ENCODE measurements at places on chromosomes 16 and 17.
A peak's percentile ranks its signal among the peaks of the same experiment; 100 is the strongest.

GRCh38 chr17:10727192-10727591 is 2.6 kb downstream of the TMEM220 start:
- DNase-seq = no peak

DNA sequence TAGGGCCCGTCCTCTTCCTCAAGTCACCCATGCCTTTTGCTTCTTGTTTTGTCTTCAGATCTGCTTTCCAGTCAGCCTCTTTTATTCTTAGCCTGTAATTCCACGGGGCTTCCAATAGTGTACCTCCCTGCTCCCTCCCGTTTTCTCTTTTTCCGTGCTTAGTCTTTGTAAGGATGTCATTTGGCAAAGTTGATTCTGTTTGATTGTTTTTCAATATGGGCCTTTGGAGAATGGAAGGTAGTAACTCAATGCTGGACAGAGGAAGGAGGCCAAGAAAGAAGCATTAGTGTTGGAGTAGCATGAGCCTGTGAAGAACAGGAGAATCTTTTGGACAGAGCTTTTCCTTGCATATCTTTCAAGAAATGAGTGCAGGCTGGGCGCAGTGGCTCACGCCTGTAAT is 6.5 kb downstream of the WWP2 start:
- no peak for DNase-seq

DNA sequence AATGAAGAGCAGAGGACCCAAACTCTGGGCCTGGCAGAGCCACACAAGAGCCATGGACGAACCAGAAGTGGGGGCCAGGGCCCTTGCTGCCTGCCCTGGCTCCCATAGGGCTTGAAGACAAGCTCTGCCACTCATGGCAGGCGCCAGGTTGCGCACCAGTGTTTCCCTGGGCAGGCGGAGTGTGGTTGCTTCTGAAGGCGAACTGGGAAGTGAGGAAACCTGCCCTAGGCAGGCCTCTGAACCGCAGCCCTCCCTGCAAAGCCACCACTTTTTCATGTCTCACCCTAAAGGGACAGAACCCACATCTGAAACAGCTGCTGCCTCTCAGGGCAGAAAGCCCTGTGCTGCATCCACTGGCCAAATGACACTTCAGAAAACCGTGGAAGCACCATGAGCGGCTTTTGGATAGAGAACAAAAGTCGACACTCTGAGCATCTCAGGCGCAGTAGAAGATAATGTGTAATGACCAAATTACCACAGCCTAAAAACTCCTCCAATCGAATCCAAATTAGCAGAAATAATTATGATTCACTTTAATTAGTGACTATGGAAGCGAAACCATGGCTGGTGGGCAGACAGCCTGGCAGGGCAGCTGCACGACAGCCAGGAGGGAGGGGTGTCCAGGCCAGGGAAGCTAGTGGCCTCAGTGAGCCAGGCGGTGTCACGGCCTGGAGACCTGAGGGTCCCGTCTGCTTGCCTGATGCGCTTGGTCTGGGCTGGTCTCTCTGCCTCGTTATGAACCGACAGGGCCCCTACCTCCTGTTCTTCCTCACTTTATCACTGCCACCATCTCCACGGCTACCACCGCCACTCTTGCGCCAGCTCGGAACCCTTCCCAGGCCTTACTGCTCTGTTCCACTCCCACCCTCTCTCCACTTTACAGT is 59.1 kb downstream of the PRMT7 start:
- no peak for DNase-seq

DNA sequence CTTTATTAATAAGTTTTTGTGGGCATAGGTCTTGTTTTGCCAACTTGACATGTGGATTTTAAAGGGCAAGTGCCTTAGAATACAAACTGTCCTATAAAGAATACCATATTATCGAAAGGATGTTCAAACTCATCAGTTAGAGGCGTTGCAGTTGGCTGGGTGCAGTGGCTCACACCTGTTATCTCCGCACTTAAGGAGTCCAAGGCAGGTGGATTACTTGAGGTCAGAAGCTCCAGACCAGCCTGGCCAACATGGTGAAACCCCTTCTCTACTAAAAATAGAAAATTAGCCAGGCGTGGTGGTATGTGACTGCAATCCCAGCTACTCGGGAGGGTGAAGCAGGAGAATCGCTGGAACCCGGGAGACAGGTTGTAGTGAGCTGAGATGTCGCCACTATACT is 472.0 kb downstream of the WWOX start:
- no peak for DNase-seq

DNA sequence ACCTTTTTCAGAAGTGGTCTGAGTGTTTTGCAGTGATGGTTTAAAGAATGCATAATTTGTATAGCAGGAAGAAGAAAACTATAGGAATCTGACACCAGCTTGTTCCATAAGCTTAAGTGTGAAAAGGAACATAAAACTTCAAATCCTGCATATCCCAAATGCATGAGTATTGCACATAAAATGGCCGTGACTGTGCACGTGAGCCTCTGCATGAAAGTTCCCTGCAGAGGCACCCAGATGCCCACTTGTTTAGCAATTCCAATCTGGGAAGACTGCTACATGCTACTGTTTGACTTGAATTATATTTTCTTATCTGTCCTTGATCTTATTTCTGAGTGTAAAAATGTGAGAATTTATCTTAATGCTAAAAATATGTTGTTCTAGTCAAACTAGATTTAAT is 21.5 kb downstream of the MARCHF10 start:
- DNase-seq = no peak

- no peak for DNase-seq
Observed at GRCh38 chr17:57447357-57447989, 191.2 kb downstream of the MSI2 start.

GRCh38 chr17:82031885-82032627 is 578 bp downstream of the RAC3 start:
- peak; percentile 41 for DNase-seq

DNA sequence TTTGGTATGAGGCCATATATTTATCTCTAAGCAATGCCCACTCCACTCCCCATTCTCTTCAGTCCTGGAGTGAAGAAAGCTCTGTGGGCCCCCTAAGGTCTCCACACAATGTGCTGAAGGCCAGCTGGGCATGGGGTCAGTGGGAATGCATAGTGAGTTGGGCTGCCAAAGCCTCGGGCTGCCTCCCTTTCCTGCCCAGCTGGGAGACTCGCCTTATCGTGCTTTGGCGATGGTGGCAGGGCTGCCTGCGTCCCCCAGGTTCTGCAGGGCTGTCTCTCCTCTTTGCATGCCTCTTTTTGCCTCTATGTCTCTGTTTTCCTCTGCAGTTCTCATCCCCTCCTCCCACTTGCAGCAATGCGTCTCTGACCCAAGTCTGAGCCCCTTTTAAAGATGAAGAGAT is 116.5 kb downstream of the CYLD start:
- no peak for DNase-seq
